ENCODE measurements at places on chromosomes 13 and 19. TPM values are rescaled to one million over a fixed set of nuclear protein-coding genes. Genes with fewer than 3 reads are reported as not detected.
A peak's percentile ranks its signal among the peaks of the same experiment; 100 is the strongest.

LHB gene
- total RNA-seq = 3.7 TPM

ZNF121 gene
- 80.9 TPM for total RNA-seq

ACTMAP gene
- total RNA-seq = 16.8 TPM

SUPT20H gene
- total RNA-seq = 42.9 TPM

GRCh38 chr19:51398096-51398704, 7.8 kb upstream of the C19orf84 start:
- no peak overlapping the region for H3K4me3 ChIP-seq
- no peaks in the 10 kb centered on the region for H3K27me3 ChIP-seq
- H3K4me1 ChIP-seq = peaks cover 25% of the 10 kb centered on the region
- H3K36me3 ChIP-seq = peaks cover 3% of the 10 kb centered on the region
- DNase-seq = no peak
- no peak overlapping the region for H3K27ac ChIP-seq

GRCh38 chr13:51630288-51630615, 46.0 kb downstream of the WDFY2 start:
- no peaks in the 10 kb centered on the region for H3K27me3 ChIP-seq
- no peak for DNase-seq
- no peaks in the 10 kb centered on the region for H3K4me1 ChIP-seq
- H3K36me3 ChIP-seq = no peaks in the 10 kb centered on the region

GRCh38 chr13:25731536-25731935, 320.3 kb downstream of the SHISA2 start:
- H3K27me3 ChIP-seq = peaks cover 55% of the 10 kb centered on the region
- no peaks in the 10 kb centered on the region for H3K36me3 ChIP-seq
- no peak overlapping the region for H3K27ac ChIP-seq
- H3K4me1 ChIP-seq = no peaks in the 10 kb centered on the region

DNA sequence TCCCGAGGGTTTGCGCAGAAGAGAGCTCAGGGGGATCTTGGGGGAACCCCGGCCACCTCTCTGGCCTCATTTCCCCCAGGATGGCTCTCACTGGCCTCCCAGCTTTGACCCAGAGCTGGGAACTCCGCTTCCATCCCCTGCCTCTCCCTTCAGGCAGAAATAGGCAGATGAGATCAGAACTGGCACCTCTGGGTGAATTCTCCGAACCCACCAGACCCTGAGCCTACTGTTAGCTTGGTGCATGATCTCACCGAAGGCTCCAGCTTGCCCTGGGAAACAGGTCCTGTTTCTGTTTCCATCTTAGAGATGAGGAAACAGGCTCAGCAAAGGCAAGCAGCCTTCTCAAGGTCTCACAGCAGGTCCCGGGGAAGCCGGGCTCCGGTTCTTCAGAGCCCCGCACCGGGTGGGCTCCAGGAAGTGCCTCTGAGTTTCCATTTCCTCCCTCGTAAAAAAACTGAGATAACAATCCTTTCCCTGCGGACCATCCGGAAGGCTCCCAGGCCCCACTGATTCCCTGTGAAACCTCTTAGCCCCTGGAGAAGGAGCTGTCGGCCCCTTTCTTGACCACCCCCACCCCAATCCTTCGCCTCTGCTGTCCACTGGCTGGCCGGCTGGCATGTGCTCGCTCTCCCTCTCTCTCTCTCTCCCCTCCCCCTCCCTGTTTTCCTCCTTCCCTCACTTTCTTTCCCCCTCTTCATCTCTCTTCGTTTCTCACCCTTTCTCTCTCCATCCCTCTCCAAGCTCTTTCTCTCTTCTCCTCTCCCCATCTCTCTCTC, 2.1 kb downstream of the NECTIN2 start:
- H3K36me3 ChIP-seq = no peaks in the 10 kb centered on the region
- no peak for DNase-seq
- peak overlapping the region; percentile 92 for H3K27ac ChIP-seq
- no peaks in the 10 kb centered on the region for H3K27me3 ChIP-seq

- H3K4me1 ChIP-seq = peaks cover 66% of the 10 kb centered on the region
- no peak for DNase-seq
- 0 out of 2 replicates have a peak, but pooled peaks cover 6% of the 10 kb centered on the region for H3K36me3 ChIP-seq
- no peak overlapping the region for H3K4me3 ChIP-seq
- H3K27ac ChIP-seq = no peak overlapping the region
Observed at GRCh38 chr13:99310382-99311031, 3.3 kb upstream of the GPR183 start.

GRCh38 chr19:36524617-36525016, 3.5 kb downstream of the ZNF260 start:
- no peak overlapping the region for H3K27ac ChIP-seq
- no peaks in the 10 kb centered on the region for H3K27me3 ChIP-seq
- no peak overlapping the region for H3K4me3 ChIP-seq

DNA sequence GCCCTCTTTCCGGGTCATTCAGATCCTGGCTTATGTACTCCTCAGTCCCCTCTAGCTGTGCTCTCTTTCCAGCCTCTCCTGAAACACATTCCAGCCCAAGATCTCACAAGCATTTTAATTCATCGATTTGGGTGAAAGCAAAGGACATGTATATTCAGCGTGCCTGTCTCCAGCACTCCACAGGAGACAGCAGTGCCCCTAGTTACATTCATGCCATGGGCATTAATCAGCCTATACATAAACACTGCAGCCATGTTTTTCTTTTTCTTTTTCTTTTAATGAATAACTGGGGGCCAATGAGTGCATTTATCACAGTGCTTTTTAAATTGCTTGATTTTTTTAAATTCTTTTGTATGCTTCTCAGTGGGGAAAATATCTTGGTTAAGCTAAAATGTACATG, 199.1 kb downstream of the DCT start:
- DNase-seq = no peak
- H3K4me3 ChIP-seq = no peak overlapping the region
- no peaks in the 10 kb centered on the region for H3K4me1 ChIP-seq
- H3K36me3 ChIP-seq = no peaks in the 10 kb centered on the region
- no peak overlapping the region for H3K27ac ChIP-seq

- no peak overlapping the region for H3K27ac ChIP-seq
- peaks cover 11% of the 10 kb centered on the region for H3K4me1 ChIP-seq
- DNase-seq = no peak
- H3K36me3 ChIP-seq = no peaks in the 10 kb centered on the region
- no peaks in the 10 kb centered on the region for H3K27me3 ChIP-seq
Observed at GRCh38 chr19:720345-721160, 11.8 kb downstream of the PALM start.

DNA sequence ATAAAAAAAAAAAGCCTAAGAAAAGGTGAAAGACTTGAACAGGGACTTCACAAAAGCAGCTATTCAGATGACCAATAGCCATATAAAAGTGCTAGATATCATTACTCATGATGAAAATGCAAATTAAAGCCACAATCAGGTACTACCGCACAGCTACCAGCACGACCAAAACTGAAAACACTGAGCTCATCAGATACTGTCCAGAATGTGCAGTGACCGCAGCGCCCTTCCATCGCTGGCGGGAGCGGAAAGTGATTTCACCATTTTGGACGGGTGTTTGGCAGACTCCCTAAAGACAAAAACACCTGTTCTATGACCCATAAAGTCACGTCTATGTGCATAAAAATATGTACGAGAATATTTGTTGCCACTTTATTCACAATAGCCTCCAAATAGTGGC, 60.7 kb downstream of the SLC6A16 start:
- H3K27me3 ChIP-seq = no peaks in the 10 kb centered on the region
- DNase-seq = no peak
- H3K36me3 ChIP-seq = no peaks in the 10 kb centered on the region
- no peak overlapping the region for H3K27ac ChIP-seq
- no peak overlapping the region for H3K4me3 ChIP-seq
- no peaks in the 10 kb centered on the region for H3K4me1 ChIP-seq

DNA sequence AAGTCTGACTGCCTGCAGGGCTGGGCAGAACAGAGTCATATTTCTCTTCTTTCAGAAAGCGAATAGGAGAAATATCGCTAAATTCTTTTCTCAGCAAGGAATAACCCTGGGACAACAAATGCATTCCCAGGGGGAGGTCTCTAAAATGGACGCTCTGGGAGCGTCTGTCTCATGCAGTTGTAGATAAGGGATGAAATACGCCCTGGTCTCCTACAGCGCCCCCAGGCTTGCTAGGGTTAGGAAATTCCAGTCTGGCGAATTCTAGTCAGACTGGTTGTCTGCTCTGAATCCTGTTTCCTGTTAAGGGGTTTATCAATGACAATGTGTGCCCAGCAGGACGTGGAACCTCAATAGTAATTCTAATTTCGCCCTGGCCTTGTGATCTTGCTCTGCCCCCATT, 1214.1 kb downstream of the DIAPH3 start:
- H3K27me3 ChIP-seq = no peaks in the 10 kb centered on the region
- H3K27ac ChIP-seq = no peak overlapping the region
- DNase-seq = no peak
- no peak overlapping the region for H3K4me3 ChIP-seq

DNA sequence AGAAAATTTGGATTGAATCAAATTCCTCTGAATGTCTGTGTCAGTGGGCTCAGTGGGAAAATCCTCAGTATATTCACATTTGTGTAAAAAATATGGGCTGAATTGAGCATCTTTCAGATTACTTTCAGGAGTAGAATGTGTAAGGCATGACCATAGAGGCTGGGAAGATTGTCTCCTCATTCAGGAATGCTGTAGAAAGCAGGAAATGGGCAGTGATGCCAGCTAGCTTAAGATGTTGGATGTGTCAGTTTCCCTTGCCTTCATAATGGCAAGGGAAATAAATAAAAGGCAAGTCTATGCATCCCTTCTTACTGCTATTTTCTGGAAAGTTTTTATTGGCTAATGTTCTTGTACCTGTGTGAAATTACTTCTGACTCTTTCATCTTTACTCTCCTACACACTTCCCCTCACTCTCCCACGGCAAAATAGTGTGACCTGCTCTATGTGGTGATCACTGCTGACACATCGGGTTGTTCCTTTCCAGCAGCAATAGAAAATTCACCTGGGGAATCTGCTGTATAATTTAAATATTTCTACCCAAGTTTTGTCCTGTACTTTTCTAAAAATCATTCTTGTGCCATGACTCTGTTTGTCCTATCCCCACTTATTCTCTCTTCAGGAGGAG, 103.2 kb downstream of the LMO7 start:
- no peaks in the 10 kb centered on the region for H3K4me1 ChIP-seq
- H3K4me3 ChIP-seq = no peak overlapping the region

DNA sequence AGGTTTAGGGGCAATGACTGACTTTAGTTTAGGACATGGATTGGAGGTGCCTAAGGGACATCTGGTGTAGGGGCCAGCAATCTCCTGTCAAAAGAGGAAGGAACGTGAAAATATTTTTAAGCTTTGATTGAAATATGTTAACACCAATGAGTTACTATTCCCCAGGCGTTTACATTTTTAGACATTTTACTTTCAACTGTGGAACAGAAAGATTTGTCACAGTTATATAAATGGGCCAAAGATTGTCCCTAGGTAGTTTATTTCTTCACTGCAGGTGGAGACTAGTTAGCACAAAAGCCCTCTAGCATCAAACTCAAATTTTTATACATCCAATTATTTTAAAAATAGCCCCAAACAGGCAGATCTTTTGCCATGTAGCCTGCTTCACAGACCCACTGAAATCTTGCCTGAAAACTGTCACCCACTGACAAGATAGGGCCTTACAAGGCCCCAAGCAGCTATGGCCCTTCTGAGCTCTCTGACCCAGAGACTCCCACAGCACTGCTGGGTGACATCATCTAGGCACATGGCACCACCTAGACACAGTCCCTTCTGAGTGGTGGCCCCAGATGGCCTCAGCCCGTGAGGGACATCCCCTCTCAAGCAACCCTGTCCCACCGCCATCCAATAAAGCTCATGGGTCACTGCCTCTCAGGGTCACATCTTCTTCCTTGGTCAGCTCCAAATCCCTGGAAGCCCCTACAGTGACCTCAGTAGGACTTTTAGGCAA, 64.8 kb upstream of the DOCK9 start:
- H3K4me1 ChIP-seq = no peaks in the 10 kb centered on the region
- H3K4me3 ChIP-seq = no peak overlapping the region
- no peak for DNase-seq
- no peak overlapping the region for H3K27ac ChIP-seq
- no peaks in the 10 kb centered on the region for H3K27me3 ChIP-seq
- H3K36me3 ChIP-seq = no peaks in the 10 kb centered on the region

DNA sequence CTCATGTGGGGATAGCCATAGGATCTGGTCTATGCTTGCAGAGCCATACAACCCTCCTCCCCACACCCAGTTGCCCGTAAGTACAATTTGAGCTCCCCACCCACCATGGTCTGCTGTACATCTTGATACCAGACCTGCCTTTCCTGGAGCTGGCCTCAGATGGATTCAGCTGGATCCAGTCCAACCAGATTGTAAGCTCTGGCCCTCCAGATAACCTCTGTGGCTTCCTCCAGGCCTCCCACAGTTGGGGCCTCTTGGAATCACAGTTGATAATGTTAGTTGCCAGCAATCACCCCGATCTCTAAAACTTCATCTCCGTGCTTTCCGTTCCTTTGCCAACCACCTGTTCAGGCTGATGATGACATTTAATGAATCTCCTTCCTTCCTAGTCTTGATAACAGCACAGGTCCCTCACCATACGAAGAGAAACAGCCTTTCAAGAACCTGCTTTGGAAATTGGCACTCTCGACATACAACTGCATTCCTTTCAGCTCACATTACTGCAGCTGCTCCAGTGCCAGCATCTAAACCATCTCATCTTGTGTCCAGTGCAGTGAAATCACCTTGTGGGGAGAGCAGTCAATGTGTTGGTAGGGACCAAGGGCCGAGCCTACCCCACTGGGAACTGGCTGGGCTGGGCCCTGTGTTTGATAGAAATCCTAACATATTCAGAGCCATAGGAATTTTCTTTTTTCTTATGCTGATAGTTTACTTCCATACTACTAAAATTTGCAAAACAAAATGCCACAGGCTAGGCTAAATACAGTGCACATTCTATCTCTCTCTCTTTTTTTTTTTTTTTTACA, 15.1 kb upstream of the FOXO1 start:
- H3K27me3 ChIP-seq = no peaks in the 10 kb centered on the region
- H3K27ac ChIP-seq = no peak overlapping the region
- H3K4me1 ChIP-seq = no peaks in the 10 kb centered on the region
- DNase-seq = no peak

DNA sequence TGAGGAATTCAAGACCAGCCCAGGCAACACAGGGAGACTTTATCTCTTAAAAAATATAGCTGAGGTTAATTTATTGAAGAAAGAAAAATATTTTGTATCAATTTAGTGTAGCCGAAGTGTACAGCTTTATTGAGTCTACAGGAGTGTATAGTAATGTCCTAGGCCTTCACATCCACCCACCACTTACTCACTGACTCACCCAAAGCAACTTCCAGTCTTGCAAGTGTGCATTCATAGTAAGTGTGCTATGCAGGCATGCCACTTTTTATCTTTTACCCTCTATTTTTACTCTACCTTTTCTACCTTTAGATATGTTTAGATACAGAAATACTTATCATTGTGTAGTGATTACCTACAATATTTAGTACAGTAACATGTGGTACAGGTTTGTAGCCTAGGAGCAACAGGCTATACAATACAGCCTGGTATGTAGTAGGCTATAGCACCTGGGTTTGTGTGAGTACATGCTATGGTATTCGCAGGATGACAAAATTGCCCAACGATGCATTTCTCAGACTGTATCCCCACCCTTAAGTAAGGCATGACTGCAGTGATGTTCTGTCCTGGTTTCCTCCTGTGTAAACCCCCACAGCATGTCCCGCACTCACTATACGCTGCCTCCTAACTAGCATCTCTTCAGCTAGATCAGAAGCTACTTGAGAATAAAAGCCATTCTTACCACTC, 15.3 kb upstream of the ATP12A start:
- no peaks in the 10 kb centered on the region for H3K4me1 ChIP-seq
- no peak for DNase-seq
- H3K36me3 ChIP-seq = no peaks in the 10 kb centered on the region
- no peak overlapping the region for H3K27ac ChIP-seq
